Right lobe of liver (tissue), 6 donors: ENCODE measurements at places on chromosomes 6 and 20.

- no peak for DNase-seq
- H3K4me1 ChIP-seq: no peaks in the 10 kb centered on the region
- H3K27ac ChIP-seq: no peak overlapping the region
- H3K4me3 ChIP-seq: no peak overlapping the region
- no peaks in the 10 kb centered on the region for H3K27me3 ChIP-seq
Measured at GRCh38 chr20:9499126-9499899, 15.1 kb upstream of the LAMP5 start.

DNA sequence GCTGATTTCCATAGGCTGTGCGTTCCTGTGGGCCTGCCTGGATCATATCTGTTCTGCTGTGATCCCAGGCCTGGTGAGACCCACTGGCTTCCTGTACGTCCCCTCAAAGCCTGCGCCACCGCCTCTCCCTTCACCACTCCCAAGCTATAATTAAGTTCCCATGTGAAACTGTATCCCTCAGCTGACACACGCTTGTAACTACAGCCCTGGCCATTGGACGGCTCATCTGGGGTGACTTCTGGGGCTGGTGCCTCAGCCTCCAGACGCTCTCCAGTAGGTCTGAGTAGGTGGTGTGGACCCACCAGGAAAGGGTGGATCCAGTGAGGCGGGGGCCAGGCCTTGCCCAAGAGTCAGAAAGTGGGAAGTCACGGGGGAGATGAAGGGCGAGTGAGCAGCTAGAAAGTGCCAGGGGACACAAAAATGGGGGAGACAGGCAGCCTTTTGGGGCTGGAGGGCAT is 21.0 kb downstream of the PPARD start:
- no peak overlapping the region for H3K27ac ChIP-seq
- DNase-seq: no peak
- no peaks in the 10 kb centered on the region for H3K36me3 ChIP-seq
- no peaks in the 10 kb centered on the region for H3K4me1 ChIP-seq

- H3K4me1 ChIP-seq: no peaks in the 10 kb centered on the region
- no peak for DNase-seq
- H3K4me3 ChIP-seq: no peak overlapping the region
- no peaks in the 10 kb centered on the region for H3K27me3 ChIP-seq
- no peaks in the 10 kb centered on the region for H3K36me3 ChIP-seq
- H3K27ac ChIP-seq: no peak overlapping the region
Measured at GRCh38 chr6:8583291-8583690, 147.9 kb upstream of the SLC35B3 start.

DNA sequence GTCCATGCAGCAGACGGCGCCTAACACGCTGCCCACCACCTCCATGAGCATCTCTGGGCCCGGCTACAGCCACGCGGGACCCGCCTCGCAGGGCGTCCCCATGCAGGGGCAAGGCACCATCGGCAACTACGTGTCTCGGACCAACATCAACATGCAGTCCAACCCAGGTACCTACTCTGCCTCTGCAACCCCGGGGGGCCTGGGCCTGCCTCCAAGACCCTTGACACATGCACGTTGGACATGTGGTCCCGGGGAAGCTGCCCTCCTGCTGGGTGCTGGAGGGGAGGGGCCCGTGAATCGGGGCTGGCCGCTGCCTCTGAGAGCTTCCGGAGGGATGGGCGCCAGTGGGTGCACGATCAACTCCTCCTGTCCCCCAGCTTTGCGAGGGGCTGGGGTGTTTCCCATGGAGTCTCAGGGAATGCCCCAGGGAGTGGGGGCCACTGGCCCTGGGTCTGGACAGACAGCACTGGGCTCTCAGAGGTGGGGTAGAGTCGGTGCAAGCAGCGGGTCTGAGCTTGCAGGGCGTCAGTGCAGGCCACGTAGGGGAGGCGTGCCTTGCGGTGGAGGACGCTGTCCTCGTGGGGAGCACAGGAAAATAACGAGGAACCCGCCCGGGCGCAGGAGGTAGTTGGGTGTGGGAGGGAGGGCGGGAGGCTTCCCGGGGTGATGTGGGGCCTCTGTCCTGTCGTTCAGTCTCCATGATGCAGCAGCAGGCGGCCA is 19.4 kb downstream of the SS18L1 start:
- H3K27me3 ChIP-seq: no peaks in the 10 kb centered on the region
- no peak overlapping the region for H3K4me3 ChIP-seq
- H3K4me1 ChIP-seq: no peaks in the 10 kb centered on the region
- H3K27ac ChIP-seq: no peak overlapping the region

GRCh38 chr6:16473184-16473907 is 235.0 kb downstream of the GMPR start:
- H3K4me1 ChIP-seq: no peaks in the 10 kb centered on the region
- DNase-seq: no peak
- no peaks in the 10 kb centered on the region for H3K36me3 ChIP-seq
- no peaks in the 10 kb centered on the region for H3K27me3 ChIP-seq
- H3K27ac ChIP-seq: no peak overlapping the region
- H3K4me3 ChIP-seq: no peak overlapping the region

DNA sequence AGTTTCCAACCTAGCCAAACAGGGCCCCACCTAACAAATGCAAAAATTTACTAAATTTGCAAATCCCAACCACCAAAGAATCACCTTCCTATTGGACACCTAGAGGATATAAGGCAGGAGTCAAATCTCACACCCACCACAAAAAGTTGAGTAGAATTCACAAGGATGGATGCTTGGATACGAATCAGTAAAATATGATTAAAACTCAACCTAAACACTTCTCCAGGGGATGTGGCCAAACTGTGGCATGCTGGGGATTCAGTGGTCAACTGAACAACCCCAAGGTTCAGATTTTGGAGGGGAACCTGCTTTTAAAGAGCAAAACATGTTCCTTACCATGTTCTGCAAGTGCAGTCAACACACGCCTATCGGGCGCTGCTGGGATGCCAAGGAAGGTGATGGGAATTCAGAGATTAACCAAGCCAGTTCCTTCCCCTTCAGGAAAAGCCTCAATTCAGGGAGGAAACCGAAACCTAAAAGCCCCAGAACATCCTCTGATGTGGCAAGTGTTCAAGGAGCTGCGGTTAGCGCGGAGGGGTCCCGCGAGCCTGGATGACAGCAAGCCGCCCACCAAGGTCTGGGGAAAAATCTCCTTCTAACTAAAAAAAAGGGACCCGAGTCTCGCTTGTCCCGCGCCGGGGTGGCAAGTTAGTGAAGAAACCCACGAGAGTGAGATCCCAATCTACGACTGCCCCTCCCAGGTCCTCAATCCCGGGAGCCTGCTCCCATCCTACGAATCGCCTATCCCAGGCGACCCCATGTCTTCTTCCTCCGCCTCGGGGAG is 902 bp downstream of the SAMHD1 start:
- H3K4me3 ChIP-seq: peak overlapping the region; percentile 99
- no peaks in the 10 kb centered on the region for H3K36me3 ChIP-seq
- no peaks in the 10 kb centered on the region for H3K27me3 ChIP-seq
- H3K27ac ChIP-seq: peak overlapping the region; percentile 56

DNA sequence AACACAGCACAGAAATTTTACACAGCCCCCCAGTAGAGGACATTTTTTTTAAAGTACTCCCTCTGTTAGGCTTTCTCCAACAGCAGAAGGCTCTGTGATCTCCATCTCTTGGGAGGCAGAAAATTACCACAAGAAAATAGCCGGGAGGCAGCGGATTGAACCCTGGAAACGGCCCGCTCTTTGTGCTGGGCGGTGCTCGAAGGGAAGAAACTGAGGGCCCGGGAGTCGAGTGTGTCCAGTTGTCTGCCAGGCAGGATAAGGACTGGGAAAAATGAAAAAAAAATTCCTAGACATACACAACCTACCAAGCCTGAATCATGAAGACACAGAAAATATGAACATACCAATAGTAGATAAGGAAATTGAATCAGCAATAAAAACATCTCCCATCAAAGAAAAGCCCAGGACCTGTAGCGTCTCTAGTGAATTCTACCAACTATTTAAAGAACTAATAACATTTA is 31.5 kb downstream of the POM121L2 start:
- H3K27ac ChIP-seq: no peak overlapping the region
- H3K4me3 ChIP-seq: no peak overlapping the region
- H3K4me1 ChIP-seq: no peaks in the 10 kb centered on the region
- H3K27me3 ChIP-seq: peaks cover 47% of the 10 kb centered on the region
- no peaks in the 10 kb centered on the region for H3K36me3 ChIP-seq
- DNase-seq: no peak

DNA sequence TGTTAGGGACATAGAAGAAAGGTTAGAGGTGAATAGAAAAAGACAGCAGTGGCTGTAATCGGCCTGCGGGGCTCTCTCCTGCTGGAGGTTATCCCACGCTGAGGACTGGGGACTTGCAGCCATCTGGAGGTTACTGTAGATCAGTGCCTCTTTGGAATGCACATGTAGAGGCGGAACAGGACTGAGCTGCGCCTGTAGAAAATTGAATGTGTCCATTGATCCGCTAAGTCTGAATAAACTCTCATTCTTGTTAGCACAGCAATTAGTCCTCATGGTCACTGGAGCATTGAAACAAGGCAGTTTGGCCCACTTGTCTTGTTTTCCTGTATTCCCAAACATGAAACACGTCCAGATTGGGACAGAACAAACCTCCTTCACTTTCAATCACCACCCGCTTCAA is 46.3 kb upstream of the F13A1 start:
- no peak overlapping the region for H3K27ac ChIP-seq
- H3K4me1 ChIP-seq: no peaks in the 10 kb centered on the region
- H3K4me3 ChIP-seq: no peak overlapping the region

DNA sequence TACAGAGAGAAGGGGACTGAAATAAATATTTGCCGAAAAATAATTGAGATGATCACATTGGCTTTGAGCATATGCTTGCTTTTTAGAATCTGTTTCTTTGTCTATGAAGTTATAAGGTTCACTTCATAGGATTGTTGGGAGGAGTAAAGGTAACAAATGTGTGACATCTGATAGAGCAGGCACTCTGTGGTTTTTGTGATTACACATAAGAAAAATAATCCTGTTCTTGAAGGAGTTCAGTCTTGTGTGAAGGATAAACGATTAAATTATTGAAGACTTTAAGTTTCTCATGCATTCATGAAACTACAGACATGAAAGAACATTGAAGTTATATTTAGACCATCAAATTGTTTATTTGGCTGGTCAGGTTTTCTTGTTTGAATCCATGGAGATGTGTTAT is 45.0 kb downstream of the QKI start:
- no peak overlapping the region for H3K27ac ChIP-seq
- H3K4me1 ChIP-seq: no peaks in the 10 kb centered on the region
- H3K27me3 ChIP-seq: no peaks in the 10 kb centered on the region
- H3K4me3 ChIP-seq: no peak overlapping the region

GRCh38 chr20:49888212-49889000 is 26.9 kb downstream of the SPATA2 start:
- peak overlapping the region; percentile 37 for H3K27ac ChIP-seq
- H3K36me3 ChIP-seq: no peaks in the 10 kb centered on the region
- DNase-seq: no peak
- H3K4me3 ChIP-seq: no peak overlapping the region
- H3K4me1 ChIP-seq: peaks cover 24% of the 10 kb centered on the region
- no peaks in the 10 kb centered on the region for H3K27me3 ChIP-seq

GRCh38 chr6:16540804-16541752 is 220.2 kb downstream of the ATXN1 start:
- no peak for DNase-seq
- H3K27me3 ChIP-seq: no peaks in the 10 kb centered on the region

GRCh38 chr20:17909869-17910321 is 58.7 kb downstream of the SNX5 start:
- H3K27me3 ChIP-seq: no peaks in the 10 kb centered on the region
- no peak overlapping the region for H3K4me3 ChIP-seq
- no peaks in the 10 kb centered on the region for H3K36me3 ChIP-seq
- no peak for DNase-seq
- peaks cover 9% of the 10 kb centered on the region for H3K4me1 ChIP-seq
- H3K27ac ChIP-seq: peak overlapping the region; percentile 83

DNA sequence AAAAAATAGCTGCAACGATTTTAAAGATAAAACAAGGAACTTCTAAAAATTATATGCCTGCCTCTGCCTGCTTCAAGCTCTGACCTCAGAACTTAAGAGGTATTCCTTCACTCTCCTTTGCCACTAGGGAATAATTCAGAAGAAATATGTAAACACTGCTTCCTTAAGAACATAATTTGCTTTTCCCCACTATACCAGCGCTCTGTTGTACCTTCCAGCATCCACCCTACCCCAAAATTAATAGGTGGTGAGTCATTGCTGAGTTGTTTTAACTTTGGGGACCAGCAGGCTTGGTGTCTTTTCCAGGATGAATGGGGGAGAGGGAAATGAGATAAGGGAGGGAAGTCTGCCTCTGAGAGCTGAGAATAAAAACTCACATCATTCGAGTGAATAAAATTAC is 107.7 kb upstream of the ATXN1 start:
- H3K36me3 ChIP-seq: no peaks in the 10 kb centered on the region
- no peaks in the 10 kb centered on the region for H3K4me1 ChIP-seq
- no peak for DNase-seq
- H3K27ac ChIP-seq: no peak overlapping the region
- no peak overlapping the region for H3K4me3 ChIP-seq

- no peaks in the 10 kb centered on the region for H3K4me1 ChIP-seq
- peak overlapping the region; percentile 3 for H3K4me3 ChIP-seq
- no peaks in the 10 kb centered on the region for H3K27me3 ChIP-seq
- DNase-seq: no peak
- peak overlapping the region; percentile 49 for H3K27ac ChIP-seq
Measured at GRCh38 chr6:138593909-138594757, 94.8 kb upstream of the NHSL1 start.

GRCh38 chr6:127857051-127857637 is 43.7 kb downstream of the THEMIS start:
- no peak for DNase-seq
- H3K4me1 ChIP-seq: no peaks in the 10 kb centered on the region
- H3K36me3 ChIP-seq: no peaks in the 10 kb centered on the region
- no peak overlapping the region for H3K27ac ChIP-seq
- no peaks in the 10 kb centered on the region for H3K27me3 ChIP-seq
- no peak overlapping the region for H3K4me3 ChIP-seq

DNA sequence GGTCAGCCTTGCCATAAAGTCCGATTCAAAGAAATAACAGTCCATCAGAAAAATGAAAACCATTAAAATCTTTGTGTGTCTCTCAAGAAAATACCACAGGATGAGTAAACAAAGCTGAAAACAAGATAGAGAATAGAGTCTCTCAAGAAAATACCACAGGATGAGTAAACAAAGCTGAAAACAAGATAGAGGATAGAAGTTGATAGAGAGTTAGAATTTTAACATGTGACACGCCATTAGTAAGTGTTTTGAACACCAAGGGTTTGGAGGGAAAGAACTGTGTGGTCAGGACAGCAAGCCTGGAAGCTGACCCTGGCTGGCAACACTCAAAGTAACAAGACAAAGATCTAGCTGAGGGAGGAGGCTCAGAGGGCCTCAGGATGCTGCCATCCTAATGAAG is 43.9 kb upstream of the PRND start:
- no peaks in the 10 kb centered on the region for H3K36me3 ChIP-seq
- H3K27ac ChIP-seq: no peak overlapping the region
- H3K4me3 ChIP-seq: no peak overlapping the region

DNA sequence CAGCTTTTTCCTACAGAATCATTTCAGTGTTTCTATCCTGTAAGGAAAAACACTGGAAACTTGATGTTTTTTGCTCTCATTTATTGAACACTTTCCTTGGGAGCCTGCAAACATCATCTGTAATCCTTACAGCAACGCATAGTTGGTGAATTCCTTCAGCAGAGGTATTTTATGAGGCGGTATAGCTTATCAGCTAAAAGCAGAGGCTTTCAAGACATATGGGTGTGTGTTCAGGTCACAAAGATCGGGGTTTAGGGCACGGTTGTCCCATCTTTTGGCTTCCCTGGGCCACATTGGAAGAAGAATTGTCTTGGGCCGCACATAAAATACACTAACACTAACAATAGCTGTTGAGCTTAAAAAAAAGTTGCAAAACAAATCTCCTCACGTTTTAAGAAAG is 185.0 kb downstream of the AIG1 start:
- H3K4me1 ChIP-seq: no peaks in the 10 kb centered on the region
- no peak overlapping the region for H3K4me3 ChIP-seq
- DNase-seq: no peak
- no peak overlapping the region for H3K27ac ChIP-seq
- no peaks in the 10 kb centered on the region for H3K36me3 ChIP-seq
- no peaks in the 10 kb centered on the region for H3K27me3 ChIP-seq
